ENCODE measurements at places on chromosomes 2 and 18.

GRCh38 chr18:45359275-45360009 is 255.8 kb upstream of the SLC14A2 start:
- no peak for DNase-seq

GRCh38 chr2:240947607-240948006 is 41.5 kb downstream of the CROCC2 start:
- no peak for DNase-seq

GRCh38 chr18:9951022-9951859 is 37.4 kb downstream of the VAPA start:
- no peak for DNase-seq

- no peak for DNase-seq
These were observed 36.1 kb downstream of the ZRANB3 start for GRCh38 chr2:135494917-135495316.

- no peak for DNase-seq
These were observed 43.7 kb downstream of the EHD3 start for GRCh38 chr2:31277621-31278020.

- no peak for DNase-seq
These were observed 13.7 kb downstream of the SOS1 start for GRCh38 chr2:39107156-39107555.

DNA sequence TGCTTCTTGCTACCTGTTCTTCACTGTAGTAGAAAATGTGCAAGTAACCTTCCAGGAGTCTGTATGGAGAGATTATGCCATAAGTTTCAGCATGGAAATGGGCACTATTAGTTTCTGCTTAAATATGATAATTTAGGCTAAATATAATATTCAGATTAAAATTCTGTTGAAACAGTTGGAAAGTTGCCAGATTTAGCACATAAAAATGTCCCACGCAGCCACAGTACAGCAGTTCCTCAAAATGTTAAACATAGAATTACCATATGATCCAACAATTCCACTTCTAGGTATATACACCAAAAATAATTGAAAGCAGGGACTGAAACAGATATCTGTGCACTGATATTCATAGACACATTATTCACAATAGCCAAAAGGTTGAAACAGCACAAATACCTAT is 121.2 kb downstream of the NRP2 start:
- no peak for DNase-seq

GRCh38 chr2:132668987-132669907 is 758 bp downstream of the LYPD1 start:
- DNase-seq = no peak
